Stimulated activated CD4-positive, alpha-beta T cell treated with anti-CD3 and anti-CD28 coated beads, Interleukin-12 subunit alpha, Interleukin-12 subunit beta, amount 100 ng/mL, for 48 hours (primary cell): ENCODE measurements at places on chromosomes 11 and 22.

DNA sequence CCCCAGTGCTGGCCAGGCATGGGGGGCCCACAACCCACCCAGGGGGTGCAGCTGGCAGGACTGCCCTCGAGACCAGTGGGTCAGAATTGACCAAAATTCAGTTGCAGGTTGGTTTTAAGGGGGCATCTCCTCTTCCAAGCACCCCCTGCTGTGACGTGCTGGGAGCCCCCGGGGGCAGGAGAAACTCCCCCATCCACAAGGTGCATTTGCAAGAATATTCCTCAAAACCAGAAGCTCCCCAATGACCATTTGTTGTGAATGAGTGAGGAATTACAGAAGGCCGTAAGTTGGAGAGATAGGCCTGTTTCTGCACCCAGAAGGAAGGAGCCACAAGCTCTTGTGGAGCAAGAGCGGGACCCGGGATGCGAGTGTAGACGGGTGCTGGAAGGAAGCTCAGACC lies 414.5 kb downstream of the BRD1 start:
- no peak for DNase-seq

GRCh38 chr11:3959903-3960265 lies 104.4 kb downstream of the STIM1 start:
- DNase-seq: no peak

GRCh38 chr11:77111277-77111676 lies 8.6 kb downstream of the OMP start:
- DNase-seq: no peak

GRCh38 chr22:42947211-42947990 lies 67.5 kb downstream of the PACSIN2 start:
- no peak for DNase-seq

DNA sequence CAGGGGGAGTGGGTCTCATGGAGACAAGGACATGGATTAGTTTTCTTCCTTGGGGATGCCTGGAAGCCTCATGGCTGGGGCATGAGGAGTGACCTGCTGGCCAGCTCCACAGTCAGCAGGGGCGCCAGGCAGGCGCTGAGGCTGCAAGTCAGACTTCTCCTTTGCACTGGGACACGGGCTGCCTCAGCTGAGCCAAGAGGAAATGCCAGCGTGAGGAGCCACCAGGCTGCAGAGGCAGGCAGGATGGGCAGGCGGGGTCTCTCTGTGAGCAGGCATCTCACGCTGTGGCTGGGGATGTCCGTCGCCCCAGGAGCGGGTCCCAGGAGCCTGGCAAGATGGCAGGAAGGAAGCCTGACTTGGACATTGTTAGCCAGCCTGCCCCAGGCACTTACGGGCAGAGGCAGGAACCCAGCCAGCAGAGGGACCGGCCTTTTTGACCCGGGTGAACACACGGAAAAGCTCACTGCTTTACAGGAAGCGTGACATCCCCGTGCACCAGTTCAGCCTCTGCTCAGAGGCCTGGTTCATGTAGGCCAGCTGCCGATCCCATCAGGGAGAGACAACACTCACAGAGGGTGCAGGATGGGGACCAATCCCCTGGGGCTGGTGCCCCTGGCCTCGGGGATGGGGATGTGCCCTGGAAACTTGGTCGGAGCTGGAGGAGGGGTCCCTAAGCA lies 10.2 kb downstream of the GNB1L start:
- DNase-seq: no peak

- no peak for DNase-seq
These were observed 110.1 kb downstream of the RPL27A start for GRCh38 chr11:8792710-8793109.

DNA sequence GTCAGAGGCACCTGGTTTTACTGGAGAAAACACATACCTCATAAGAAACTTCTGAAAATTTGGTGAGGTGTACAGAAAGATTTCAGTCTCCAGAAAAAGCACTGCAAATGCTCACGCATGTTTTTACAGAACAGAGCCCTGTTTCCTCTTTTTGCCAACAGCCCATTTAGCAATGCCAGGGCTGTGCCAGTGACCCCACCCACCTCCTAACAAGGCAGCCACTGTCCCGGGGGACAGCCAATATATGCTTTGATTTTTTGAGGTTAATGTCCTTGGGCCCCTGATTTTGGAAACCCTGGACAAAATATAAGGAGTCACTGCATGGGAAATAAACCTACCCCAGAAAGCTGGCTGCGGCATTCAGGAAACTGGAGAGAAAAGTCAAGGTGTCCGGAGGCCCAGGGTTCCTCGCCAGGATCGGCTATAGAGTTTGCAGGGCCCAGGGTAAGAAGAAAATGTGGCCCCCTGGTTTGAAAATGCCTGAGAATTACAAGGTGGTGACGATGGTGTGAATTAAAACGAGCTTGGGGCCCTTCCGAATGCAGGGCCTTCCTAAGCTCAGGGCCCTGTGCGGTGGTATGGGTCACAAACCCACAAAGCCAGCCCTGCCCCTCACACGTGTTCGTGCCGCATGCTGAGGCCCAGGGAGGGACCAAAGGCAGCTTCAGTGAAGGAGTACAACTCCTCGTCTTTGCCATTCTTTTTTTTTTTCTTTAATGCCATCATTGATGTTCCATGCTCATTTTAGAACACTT lies 71.1 kb upstream of the WNT7B start:
- no peak for DNase-seq

- DNase-seq: no peak
These were observed 30.4 kb downstream of the OPCML start for GRCh38 chr11:133501643-133502539.

GRCh38 chr11:118628861-118629549 lies 21.6 kb downstream of the PHLDB1 start:
- no peak for DNase-seq
